ENCODE measurements at places on chromosomes 3 and 15.

DNA sequence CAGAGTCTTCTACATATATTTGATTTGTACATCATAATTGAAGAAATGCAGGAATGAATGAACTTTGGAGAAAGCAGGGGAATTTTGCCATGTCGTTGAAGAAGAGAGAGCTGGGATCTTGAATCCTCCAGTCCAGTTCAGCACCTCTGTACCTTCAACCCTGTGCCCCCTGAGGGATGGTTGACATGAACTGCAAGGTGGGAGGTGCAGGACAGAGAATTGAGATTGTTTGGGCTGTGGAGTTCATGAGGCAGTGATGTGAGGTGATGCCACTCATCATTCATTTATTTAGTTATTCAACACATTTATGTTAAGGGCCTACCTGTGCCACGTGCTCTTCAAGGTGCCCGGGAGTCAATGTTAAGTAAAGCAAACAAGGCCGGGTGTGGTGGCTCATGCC lies 104.6 kb downstream of the ARNT2 start:
- no peak for DNase-seq

- DNase-seq = no peak
These were observed 138.4 kb upstream of the RARB start for GRCh38 chr3:25289663-25290062.

- DNase-seq = no peak
These were observed 57.6 kb downstream of the SSR3 start for GRCh38 chr3:156497326-156497725.

DNA sequence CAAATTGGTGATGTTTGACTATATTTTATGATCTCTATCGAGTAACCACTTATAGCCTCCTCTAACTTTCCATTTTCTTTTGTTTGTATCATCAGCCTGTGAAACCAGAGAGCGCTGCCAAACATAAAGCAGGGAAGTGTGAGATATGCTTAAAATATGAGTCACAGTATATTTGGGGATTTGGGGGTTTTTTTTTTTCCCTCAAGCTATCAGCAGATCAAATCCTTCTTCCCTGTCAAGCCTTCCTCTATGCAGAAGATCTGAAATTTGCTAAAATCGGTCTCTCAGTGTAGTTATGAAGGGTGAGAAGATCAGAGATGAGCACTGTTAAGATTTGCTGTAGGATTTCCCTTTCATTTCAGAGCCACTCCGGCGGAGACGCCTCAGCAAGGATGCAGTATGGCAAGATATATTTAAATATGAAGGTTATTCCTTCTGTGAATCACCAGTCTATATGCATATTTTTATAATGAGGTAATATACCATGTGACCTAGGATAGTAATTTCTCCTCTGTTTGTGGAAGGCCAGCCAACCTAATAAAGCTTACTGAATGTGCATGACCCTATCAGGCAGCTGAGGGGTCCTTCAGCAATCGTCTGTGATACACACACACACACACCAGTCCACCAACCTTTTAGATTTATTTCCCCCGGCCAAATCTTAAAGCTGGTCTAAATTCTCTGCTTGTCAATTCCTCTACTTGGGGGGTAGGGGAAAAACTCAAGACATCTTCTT lies 474.1 kb downstream of the FOXP1 start:
- DNase-seq = no peak

- DNase-seq = no peak
These were observed 32.7 kb downstream of the LRIG1 start for GRCh38 chr3:66467996-66468735.

DNA sequence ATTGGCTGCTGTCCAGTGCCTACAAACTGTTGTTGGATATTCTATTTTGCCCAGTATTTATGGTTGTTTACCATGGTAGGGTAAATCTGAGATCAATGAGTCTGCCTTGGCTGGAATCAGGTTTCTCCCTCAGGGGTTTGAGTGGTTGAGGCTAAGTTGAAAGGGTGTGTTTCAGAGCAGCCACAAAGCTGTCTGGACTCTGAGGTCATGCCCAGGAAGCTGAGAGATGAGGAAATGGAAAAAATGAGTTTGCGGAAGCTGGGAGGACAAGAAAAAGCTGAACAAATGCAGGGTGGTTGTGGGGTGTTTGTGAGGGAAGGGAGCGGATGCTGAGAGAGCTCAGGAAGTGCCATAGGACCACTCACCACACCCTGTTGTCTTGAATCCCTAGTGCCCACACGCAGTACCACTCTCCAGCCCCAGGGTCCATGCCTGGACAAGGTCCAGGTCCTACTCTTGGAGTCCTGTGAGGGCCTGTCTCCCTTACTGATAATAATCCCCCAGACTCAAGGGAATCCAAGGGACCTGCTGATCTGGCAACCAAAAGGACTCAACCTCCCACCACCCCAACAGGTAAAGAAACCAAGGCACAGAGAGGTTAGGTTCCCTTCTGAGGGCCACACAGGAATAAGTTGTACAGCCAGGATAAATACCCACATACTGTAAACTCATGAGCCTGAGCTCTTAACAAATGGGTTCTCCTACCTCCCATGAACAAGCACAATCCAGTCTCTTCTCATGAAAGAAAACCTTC lies 81.6 kb downstream of the PPCDC start:
- no peak for DNase-seq

Measured in stimulated activated CD4-positive, alpha-beta T cell treated with anti-CD3 and anti-CD28 coated beads, TNF-alpha, amount 100 ng/mL, for 1 hour (primary cell).